ENCODE measurements at places on chromosomes 3 and 15. TPM values are rescaled to one million over a fixed set of nuclear protein-coding genes. Genes with fewer than 3 reads are reported as not detected.

CCDC33 gene
- total RNA-seq = not detected

ISL2 gene
- total RNA-seq = 0.05 TPM

GRCh38 chr15:28977377-28978010, 91.7 kb downstream of the APBA2 start:
- DNase-seq = peak; percentile 97

- no peak for DNase-seq
These were observed 26.6 kb downstream of the RNU5B-1 start for GRCh38 chr15:65330934-65331645.

GRCh38 chr3:193023218-193023617, 105.6 kb upstream of the MB21D2 start:
- no peak for DNase-seq

GRCh38 chr3:23537101-23537551, 268.6 kb upstream of the UBE2E1 start:
- no peak for DNase-seq

- DNase-seq = no peak
These were observed 576.3 kb upstream of the NECTIN3 start for GRCh38 chr3:110495201-110495927.
